HS-5 (cell line): ENCODE measurements at places on chromosomes 1 and 21.

DNA sequence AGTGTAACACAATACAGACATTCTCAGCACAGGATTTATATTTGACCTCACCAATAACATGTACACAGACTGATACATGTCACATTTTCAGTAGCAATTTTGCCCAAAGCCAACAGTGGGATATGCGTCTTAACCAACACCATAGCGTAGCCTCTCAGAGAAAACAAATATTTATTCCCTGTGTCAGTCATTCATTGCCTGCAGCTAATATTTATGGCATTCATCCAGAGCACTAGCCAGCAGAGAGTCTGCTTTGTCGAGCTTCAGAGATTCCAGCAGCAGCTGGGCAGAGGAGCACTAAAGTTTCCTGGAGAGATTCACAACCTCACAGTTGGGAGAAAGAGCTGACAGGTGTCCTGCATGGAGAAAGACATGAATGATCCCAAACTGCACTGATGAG, 400.7 kb upstream of the DAB1 start:
- DNase-seq = no peak

DNA sequence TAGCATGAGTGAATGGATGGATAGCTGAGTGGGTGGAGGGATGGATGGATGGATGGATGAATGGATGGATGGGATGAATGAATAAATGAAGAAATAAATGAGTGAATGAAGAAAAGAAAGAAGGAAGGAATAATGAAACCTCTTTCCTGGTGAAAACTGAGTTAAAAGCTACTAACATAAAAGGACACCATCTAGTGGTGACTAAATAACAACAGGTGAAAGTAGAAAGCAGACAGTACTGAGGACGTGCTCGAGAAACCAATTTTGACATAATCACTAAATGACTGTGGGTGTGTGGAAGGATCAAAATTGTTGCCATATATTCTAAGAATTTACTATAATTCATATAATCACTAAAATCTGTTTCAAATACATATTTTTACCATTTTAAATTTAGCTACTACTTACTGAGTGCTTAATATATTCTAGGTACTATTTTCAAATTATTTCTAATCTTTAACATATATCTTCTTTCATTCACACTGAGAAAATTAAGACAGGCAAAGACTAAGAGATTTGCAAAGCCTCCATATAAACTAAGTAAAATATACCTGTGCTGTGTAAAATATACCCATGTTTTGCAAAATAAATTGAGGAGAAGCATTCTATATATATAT, 522.9 kb downstream of the LRRIQ3 start:
- peak; percentile 6 for DNase-seq

- DNase-seq = no peak
These were observed 40.6 kb upstream of the LYST start for GRCh38 chr1:235907187-235907896.

DNA sequence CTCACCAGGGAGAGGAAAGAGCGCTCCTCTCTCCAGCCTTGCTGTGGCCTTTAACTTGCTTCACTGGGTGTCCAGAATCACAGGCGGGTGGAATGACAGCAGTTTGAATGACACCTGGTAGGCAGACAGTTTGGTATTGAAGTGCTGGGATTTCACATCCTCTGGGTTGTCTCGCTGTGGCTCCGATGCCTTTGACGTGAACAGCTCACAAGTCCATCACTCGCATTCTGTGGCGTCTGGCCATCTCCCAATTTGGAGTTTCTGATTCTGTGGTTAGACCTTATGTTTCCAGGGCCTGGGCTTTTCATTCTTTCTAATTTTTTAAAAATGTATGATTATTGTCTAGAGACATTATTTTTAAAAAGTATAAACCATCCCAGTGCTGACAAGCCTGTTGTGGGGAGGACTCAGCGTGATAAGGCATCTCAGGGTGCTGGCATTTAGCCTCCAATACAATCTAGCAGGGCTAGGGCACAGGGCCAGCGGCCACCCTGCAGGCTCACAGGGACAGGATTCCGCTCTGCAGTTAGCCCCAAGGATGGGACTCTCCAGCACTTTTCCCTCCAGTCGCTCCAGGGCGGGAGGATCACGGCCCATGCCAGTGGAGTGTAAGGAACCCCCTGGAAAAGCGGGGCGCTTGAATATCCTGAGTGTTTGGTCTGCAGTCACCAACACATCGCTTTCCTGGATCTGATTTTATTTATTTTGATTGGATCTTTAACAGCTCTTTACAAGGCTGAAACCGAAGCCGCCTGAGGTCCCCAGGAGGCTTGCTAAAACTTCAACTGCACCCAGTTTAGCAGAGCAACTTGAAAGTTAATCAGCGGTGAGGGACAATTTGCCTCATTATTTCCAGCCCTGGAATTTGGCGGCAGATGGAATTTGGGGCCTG, 178.3 kb downstream of the TRABD2B start:
- DNase-seq = no peak

DNA sequence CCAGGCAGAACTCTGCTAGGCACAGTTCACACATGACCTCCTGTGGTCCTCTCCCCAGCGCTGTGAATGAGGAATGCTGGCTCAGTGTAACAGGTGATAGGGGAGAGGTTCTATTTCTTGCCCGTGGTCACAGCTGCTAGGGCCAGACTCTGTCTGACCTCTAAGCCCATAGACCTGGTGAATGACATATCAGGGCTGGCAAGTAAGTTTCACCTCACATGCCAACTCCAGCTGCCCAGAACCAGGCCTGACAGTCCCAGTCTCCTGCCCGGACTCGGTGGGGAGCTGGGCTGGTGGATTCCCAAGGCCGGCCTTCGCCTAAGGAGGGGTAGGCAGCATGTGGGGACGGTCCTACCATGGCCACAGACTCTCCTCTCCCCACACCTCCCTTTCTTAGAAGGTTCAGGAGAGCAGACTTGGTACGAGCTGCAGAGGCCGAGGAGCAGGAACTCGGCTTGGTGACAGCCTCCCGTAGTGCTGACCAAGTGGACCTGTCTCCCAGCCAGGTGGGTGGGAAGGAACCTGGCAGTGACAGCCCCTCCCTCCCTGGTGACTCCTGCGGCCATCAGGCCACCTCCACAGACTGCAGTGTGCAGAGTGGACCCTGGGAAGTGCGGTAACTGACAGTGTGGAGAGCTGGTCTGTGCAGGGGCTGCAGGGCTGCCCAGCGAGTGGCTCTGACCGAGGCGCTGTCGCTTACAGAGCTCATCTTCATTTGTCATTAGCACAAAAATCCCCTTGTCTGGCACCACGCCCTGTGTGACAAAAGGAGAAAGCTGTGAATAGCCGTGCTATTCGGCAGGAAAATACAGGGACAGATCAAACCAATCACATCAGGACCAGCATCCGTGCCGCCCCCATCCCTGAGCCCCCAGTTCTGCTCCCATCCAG, 74.6 kb downstream of the SCCPDH start:
- DNase-seq = no peak

DNA sequence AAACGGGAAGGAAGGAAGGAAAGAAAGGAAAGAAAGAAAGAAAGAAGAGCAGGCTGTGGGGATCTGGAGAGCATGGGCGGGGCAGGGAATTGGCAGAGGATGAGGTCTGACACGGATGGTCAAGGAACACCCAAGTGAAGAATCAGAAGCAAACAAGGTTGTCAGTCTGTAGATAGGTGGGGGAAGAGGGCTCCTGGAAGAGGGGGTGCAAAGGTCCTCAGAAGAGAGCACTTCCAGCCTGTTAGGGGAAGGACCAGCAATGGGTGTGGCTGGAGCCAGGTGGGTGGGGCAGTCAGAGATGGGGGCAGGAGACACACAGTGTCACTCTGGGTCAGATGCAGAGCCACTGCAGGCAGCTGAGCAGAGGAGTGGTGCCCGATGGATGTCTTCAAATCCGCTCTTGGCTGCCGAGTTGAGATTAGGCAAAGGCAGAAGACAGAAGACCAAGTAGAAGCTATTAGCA, 11.0 kb upstream of the PLA2G2C start:
- DNase-seq = no peak

GRCh38 chr1:59265622-59266021, 31.3 kb upstream of the FGGY start:
- DNase-seq = no peak

- DNase-seq = no peak
These were observed 111.3 kb downstream of the C1orf21 start for GRCh38 chr1:184497959-184498723.

DNA sequence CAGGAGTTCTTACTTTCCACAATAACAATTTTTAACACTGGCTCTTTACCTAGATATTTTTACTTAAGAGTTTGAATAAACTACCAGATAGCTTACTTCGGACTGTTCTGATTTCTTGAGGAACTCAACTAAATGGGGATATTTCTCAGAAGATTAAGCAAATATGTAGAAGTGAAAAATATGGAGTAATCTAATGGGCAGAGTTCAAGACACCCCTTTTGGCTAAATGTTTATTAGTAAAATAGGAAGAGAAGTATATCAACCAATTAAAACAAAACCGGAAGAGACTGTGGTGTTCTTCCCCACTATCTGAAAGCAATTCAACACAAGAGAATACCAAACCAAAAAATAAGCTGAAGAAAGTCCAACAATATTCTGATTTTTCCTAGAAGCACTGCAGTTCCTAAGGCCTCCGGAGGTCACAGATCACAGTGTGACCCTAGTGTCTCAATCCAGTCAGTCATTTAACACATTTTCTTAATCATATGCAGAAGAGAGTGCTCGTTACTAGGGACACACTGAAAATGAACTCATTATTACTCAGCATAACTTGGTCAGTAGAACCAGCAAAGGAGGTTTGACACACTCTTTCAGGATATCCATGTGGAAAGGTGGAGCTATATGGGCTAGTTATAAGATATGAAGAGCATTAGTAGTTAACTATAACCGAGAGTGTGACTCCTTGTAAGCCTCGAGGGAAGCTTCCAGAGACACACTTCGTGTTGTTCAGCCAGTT, 5.2 kb downstream of the SIPA1L2 start:
- no peak for DNase-seq
